ENCODE measurements at places on chromosomes 11 and 22.

DNA sequence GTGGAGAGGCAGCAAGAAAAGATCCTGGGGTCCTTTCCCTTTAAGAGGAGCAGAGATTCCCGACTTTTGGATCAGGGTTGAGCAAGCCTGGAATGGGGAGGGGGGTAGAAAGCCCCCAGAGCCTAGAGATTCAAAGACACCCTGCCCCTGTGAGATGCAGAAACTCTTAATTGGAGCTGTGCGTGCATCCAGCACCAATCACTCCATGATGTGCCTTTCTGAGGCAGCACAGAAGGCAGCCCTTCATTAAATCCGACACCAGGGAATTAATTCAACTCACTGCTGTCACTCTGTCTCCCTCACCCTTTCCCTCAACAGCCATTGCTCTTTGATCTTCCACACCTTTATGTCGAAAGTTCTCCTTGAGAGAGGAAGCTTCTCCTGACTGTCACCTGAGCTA is 43.0 kb downstream of the DSCAML1 start:
- no peak for DNase-seq

DNA sequence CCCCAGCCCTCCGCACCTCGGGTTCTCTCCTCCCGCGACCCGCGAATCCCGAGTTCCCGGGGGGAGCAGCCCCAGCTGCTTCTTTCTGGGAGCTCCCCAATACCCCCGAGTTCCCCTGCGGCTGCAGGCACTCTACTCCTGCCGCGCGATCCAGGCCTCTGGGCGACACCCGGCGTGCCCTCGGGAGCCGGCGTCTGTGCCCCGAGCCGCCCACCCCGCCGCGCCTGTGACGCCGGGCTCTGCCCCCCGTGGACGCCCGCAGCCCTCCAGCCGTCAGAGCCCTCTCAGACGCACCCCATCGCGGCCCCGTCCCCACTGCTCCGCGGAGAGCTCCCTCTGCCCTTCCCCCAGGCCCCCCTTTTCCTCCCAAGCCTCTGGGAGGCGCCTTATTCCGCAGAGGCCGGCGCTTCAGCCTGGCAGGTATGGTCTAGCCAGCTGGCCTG is 422 bp downstream of the GLB1L2 start:
- no peak for DNase-seq

- no peak for DNase-seq
These were observed 326.6 kb upstream of the PITPNB start for GRCh38 chr22:28245579-28246224.

GRCh38 chr11:110762590-110762989 is 50.4 kb upstream of the ARHGAP20 start:
- DNase-seq, result peak; percentile 70

DNA sequence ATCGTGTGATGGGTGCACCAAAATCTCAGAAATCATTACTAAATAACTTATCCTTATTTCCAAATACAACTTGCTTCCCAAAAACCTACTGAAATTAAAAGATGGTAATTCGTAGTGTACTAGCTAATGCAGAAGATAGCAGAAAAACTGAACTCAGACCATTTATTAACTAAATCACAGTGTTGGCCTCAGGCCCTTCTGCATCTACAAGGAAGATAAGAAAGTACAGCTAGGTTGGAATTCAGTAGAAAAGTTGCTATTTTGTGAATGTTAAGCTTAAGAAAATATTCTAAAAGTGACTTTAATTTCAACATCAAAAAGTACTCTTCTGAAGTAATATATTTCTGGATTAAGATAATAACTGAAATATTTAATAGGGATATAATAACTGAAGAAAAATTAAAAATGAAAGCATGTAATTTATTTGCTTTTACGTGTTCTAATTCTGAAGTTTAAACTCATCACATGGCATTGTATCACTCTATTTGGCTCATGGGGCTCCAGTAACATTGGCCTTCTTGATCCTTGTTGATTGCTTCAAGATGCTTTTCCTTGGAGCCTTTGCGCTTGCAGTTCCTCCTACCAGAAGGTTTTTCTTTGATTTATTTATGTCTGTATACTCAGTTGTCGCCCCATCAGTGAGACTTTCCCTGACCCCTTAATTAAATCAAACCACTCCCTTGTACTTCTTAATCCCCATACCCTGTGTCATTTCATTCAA is 847.9 kb upstream of the ANO3 start:
- DNase-seq, result no peak

DNA sequence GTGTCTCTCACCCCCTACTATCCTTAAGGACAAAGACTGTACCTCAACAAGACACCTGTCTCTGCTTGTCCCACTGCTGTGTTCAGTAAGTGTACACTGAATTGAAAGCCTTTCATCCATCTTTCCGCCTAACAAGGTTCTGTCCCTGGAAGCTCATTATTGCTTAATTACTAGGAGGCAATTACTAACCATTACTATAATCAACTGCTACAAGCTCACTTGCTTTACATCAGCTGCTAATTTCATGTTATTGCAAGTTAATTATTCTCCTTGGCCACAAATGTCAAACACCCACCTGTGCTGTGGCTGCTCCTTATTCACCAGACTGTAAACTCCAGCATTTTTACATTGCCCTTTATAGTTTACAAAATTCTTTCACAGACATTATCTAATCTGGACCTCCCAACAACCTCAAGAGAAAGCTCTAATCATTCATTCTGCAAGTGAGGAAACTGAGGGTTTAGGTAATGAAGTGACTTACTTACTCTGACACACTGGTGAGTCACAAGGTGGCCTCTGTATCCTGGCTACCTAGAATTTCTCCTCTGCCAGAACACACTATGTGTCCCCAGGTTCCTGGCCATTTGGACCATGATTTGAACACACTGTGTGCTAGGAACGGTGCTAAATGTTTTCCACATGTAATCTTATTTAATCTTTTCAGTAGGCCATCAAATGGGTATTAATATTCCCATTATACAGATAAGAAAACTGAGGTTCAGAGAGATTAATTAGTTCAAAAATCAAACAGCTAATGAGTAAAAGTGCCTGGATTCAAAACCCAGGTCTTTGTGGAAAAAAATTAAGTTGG is 66.7 kb downstream of the RAB30 start:
- no peak for DNase-seq

DNA sequence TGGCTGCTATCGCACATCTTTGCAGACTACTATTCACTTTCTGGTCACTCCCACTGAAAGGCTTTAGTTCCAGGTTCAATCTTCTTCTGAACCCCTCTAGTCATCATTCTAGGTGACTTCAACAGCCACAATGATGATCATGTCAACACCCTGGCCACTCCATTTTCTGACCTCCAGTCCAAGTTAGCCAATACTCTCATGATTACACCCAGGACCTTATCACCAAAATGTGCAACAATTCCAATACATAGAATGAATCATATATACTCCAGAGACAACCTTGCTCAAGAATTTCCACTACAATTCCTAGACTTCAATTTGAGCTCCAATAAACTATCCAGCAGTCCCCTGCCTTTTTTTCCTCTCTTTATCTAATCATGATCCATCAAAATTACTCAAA is 70.7 kb downstream of the PAK1 start:
- DNase-seq, result no peak

GRCh38 chr11:70173018-70173417 is 30.1 kb upstream of the FADD start:
- DNase-seq, result no peak

DNA sequence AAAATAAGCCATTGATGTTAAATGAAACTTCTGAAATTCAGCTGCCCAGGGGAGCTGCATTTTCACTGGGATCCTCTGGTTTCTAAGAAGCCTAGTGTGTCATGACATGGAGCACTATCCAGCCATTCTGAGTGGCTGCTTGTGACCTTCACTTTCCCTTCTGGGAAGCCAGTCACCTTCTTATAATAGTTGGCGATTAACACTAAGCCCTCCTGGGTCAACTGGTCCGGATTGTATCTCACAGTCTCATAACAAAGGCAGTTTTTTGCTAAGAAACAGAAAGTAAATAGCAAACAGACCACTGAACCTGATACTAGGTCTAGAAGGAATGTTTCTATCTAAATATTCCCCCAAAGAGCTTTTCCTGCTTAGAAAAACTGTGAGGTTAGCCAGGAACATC is 7.9 kb downstream of the CSRP3 start:
- DNase-seq, result no peak

- no peak for DNase-seq
These were observed 380.0 kb upstream of the NARS2 start for GRCh38 chr11:78954696-78955095.

DNA sequence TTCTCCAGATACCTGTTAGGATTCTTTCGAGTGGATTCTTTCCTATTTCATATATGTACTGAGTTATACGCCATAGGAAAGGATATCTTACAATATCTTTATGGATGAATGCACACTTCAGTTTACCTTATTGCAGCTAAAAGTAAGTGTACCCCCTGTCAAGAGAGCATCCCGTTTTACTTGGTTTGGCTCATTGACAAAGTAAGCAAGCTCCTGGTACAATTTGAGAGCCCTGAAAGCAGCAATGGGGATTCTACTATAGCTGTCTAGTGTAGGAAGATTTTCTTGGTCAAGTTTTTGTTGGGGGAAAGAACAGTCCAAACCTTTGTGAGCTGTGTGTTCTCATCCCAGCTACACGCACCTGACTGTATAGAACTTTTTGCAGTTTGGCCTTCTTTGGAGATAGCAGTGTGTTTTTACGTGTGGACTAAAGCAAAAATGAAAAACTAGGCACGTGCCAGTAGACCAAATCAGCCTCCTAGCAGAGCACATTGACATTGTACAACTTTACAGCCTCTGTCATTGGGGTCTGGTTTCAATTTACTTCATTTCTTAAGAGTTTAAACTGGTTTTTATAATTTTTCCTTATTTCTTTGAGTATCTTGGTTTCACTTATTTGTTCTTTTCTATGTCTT is 44.0 kb downstream of the PPP6R3 start:
- no peak for DNase-seq

DNA sequence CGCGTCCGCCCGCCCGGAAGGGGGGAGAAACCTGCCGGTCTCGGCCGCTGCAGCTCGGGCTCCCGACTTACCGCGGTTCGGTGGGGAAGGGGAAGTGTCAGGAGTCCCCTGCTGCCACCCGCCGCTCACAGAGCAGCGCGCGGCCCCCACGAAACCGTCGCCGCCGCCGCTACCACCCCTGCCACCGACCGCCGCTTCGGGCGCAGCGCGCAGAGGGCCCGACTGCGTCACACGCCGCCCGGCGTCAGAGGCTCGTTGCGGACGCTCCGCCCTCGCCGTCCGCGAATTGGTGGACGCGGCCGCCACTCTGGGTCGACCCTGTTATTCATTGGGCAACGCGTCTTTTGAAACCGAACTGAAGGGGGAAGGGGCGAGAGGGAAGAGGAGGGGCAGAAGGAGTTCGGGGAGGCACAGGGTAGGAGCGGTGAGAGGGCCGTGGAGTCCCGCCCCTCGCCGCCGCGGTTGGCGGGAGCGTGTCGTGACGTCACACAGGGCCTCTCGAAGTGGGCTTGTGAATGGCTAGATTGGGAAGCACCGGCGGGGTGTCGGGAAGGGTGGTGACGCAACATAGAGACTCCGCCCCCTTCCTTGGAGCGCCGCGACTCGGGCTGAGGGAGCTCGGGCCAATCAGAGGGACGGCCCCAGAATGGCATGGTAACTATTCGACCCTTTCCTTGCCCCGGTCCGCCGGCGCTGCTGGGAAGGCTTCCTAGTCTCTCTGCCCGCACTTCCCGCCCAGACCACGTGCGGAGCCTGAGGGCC is at the start of gene NUP98:
TSS of gene NUP98 (minus strand) at position 226 of the 762 bp plus-strand sequence. CDS start 15,437 bp downstream, outside the sequence.
- peak; percentile 100 for DNase-seq

DNA sequence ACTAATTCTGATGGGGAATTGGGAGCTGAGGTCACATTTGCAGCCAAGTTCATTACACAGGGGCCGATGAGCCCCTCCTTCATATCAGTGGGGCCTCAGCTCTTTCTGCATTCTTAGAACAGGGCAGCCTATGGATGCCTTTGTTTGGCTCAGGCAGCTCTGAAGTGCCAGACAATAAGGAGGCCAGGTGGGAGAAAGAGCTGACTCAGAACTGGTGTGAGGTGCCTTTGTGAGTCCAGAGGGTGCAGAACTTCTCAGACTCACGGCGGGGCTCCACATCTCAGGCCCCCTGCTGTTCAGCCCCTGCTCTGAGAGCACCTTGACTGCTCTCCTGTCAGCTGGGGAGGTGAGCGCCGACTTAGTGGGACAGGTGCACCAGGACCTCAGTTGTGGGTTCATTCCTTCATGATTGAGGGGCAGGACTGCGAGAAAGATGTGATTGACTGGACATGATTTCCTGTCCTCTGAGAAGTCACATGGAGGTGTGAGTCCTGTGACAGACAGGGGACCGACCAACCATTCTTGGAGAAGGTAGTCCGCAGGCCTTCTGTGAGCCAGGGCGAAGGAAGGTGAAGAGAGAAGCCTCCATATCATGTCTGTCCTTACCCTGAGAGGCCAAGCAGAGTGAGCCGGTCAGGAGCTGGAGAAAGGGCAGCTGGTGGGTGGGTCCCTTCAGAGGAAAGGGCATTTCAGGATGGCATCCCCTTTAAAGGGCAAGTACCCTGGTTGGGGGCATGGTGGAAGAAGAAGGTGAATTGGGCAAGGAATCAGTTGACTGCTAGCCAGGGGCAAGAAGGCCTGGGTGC is 245.0 kb upstream of the TBCEL start:
- DNase-seq, result no peak

GRCh38 chr11:107801641-107802040 is 56.9 kb downstream of the SLC35F2 start:
- DNase-seq, result no peak

DNA sequence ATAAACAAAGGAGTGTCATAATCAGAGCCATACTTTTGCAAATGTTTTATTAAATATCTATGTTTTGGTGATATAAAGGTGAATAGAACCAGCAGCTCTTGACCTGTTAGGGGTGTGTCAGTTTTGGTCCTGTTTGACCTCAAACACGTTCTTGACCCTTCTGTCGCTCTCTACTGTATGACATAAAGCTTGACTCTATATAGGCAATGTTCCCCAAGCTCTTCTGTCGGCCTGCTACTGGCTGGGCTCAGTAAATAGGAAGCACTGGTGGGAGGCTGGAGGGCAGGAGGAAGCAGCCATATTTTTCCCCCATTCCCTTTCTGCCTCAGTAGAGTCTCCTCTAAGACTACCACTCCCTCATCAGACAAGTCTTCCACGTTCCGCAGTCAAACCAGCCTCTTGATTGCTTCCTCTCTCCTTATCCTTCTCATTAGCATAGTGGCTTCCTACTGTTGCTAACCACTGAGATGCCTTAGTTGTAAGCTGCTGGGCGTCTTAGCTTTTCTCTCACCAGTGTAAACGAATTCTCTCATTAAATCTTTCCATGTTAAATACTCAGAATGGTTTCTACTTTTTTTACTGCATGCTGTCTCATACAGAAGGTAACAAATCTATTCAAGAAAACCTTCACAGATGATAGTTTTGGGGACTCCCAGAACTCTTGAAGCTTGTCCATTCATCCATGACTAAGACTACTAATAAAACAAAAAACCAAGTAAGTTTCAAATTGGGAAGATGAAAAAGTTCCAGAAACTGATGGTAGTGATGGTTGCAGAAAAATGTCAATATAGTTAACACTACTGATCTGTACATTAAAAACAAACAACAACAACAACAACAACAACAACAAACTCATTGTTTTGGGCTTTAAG is 3.3 kb downstream of the NPAT start:
- DNase-seq, result no peak

DNA sequence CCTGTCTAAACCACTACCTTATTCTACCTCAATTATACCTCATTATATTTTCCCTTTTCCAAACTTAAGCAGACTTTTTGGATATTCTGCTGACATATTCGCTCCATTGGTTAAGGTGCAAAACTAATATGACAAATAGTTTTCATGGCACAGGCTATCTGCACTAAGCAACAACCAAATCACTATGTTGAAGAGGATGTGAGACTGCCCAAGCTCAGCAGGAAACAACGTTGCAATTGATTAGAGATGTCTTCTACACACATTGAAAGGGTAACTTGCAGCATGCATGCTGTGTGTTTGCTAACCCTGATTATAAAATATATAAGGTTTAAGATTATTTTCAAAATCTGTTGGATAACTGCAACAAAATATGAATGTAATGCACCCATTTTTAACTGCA is 61.6 kb downstream of the STK33 start:
- no peak for DNase-seq

GRCh38 chr11:88454881-88455280 is 117.3 kb upstream of the CTSC start:
- peak; percentile 25 for DNase-seq

All from EH (cell line).